ENCODE measurements at places on chromosomes 3 and 15. TPM values are rescaled to one million over a fixed set of nuclear protein-coding genes. Genes with fewer than 3 reads are reported as not detected.

- DNase-seq, result no peak
Measured at GRCh38 chr15:69346112-69346511, 47.4 kb downstream of the PAQR5 start.

DNA sequence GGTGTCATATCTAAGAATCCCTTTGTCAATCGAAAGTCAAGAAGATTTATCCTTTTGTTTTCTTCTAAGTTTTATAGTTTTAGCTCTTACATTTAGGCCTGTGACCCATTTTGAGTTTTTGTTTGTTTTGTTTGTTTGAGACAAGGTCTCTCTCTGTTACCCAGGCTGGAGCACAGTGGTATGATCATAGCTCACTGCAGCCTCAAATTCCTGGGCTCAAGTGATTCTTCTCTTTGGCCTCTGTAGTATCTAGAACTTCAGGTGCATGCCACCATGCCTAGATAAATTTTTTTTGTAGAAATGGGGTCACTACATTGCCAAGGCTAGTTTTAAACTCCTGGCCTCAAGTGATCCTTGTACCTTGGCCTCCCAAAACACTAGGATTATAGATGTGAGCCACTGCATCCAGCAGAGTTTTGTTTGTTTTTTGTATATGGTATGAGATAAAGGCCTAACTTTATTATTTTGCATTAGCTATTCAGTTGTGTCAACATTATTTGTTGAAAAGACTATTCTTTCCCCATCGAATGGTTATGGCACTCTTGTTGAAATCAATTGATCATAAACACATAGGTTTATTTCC is 5.8 kb upstream of the MYO5C start:
- DNase-seq, result no peak

DNA sequence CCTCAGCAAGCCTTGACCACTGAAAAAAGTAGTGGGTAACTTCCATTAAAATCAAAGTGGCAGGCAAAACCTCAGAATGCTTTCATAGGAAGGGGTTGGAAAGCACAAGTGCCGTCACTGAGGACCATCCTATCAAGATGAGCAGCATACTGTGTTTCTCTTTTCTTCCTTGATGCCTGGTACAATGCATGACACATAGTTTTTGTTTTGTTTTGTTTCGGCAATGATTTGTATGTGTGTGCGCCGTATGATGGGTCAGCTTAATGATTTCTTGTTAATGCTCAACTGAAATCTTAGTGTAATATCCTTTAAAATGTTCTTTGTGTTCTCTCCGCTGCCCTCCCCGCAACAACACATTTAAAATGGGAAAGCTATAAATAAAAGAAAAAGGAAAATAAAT is 476.4 kb upstream of the KCNMB2 start:
- no peak for DNase-seq

DNA sequence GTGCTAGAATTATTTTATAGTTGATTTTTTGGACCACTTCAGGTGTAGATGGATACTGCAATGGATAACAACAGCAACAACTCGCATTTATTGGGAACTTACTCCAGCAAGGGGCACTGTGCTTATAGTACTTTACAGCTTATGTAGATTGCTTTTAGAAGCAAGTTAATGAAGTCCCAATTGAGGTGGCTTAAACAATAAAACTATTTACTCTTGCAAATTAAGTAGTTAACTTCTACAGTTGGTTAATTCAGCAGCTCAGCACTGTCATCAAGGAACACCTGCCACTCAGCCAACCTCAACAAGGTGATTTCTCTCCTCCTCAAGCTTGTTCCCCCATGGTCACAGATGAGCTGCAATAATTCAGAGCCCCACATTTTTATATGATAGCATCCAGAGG is 124.1 kb downstream of the RASA2 start:
- DNase-seq, result no peak

GRCh38 chr3:125191256-125191655 is 21.3 kb downstream of the SLC12A8 start:
- no peak for DNase-seq

GRCh38 chr15:58840048-58840447 is 68.9 kb downstream of the MINDY2 start:
- no peak for DNase-seq

DNA sequence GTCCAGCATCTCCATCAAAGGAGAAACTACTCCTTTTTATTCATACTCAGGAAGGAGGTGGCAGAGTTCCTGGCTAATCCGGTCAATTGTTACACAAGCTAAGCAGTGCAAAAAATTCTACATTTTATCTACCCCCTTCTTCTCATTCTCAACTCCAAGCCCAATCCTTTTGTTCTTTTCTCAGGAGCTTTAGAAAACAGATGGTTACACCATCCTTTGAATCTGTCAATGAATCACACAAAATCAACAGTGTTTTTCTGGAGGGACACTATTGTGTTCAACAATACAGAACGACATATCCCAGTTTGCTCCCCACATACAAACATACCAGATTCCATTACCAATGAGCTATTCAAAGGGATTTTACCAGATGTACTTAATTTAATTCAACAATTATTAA is 362.1 kb downstream of the MAGI1 start:
- no peak for DNase-seq

DNA sequence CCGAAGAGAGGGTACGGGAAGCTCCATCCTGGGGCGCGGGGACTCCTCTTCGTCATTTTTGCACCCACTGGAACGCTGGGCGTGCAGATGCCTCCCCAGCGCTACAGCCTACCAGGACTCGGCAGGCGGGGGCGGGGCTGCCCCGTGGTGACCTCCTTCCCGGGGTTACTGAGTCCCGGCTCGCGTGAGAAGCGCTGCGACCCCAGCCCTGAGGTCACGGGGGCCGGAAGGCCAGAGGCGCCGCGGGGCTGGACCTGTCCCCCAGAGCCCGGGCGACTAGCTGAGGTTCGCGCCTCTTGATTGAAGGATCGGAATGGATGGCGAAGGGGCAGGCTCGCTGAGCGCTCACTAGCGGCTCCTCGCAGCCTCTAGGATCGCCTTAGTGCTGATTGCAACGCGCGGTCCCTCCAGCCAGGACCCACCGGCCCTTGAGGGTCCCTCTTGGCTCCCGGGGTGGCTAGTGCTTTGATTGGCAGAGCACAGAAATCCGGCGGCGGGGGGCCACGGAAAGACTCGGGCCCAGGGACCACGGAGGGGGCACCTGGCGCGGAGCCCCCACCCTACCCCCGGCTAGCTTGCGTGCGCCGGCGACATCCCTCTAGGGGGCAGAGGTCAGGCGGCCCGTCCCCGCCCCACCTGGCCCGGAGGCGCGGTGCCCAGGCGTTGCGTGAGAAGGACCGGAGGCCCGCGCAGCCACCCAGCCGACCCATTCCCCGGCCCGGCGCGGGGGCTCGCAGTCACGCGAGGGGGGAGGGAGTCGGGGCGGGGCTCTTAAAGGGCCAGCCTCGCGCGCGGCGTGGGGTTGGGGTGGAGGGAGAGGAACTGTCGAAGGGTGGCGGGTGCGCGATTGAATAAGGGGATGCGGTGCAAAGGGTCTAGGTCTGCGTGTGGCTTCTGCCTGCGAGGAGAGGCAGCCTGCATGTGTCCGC is 781 bp upstream of the CYP1A1 start:
- DNase-seq, result peak; percentile 81

DNA sequence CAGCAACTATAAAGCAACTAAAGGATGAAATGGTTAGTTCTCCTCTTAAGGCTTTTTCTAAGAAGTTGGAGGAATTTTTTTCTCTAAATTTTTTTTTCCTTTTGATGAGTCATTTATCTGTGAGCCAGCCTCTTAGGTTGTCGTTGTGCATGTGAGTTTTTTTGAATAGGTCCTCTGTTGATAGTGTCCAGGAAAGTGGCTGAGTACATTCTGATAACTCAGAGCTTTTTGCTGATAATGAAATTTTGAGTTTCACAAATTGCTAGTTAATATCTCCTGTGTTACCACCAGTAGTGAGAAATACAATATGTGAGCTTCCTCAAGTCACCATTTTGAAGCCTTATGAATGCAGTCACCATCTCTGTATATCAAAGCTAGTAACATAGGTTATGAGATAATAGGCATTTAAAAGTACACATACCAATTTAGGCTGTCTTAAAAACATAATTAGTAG is 7.1 kb upstream of the LXN start:
- no peak for DNase-seq

- no peak for DNase-seq
Measured at GRCh38 chr3:154791611-154792010, 288.5 kb upstream of the MME start.

- no peak for DNase-seq
Measured at GRCh38 chr3:188352196-188352927, 198.4 kb downstream of the LPP start.

DNA sequence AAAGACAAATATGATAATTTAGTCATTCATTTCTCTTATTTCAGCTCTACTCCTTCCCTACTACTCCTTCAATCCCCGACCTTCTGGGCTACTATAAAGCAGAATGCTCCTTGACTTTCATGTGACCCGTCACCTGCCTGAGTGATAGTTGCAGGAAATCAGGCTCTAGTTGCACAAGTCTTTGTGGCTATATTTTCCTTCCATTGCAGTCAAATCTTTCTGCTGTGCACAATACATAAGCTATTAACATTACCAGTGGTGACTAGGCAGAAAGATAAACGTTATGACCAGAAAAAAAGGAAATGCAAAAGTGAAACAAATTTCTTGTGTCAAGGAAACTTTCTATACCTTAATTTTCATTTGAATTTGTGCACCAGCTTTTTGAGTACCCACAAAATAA is 2.3 kb downstream of the SUCNR1 start:
- DNase-seq, result no peak

DNA sequence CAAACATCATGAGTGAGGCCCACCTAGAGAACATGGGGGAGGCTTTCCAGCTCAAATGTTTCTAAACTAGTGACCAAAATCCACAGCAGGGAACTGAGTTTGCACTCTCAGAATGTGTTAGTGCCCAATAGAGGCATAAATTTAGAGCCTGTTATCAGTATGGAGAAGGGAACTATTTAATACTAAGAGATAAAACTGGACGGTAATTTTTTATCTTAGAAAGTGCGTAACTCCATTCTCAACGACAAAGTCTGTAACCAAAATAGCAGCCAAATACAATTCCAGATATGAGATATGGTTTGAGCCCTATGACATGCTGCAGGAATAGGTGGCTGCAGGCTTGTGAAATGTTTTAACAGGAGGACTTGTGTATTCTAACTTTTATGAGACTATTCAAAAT is 3.5 kb downstream of the B3GALNT1 start:
- DNase-seq, result no peak

GRCh38 chr3:122577409-122578031 is at the start of gene PARP15:
TSS of gene PARP15 (plus strand) at chr3:122577650. CDS start at chr3:122577668, 18 bp downstream.
- DNase-seq, result peak; percentile 64

- DNase-seq, result no peak
Measured at GRCh38 chr3:105944721-105945120, 75.9 kb upstream of the CBLB start.

The APOD gene
- total RNA-seq, result not detected

The STRIT1 gene
- total RNA-seq, result not detected

The FSD2 gene
- not detected for total RNA-seq

The ZIC1 gene
- total RNA-seq, result not detected

The CD200R1 gene
- total RNA-seq, result 11.4 TPM

The RAB6B gene
- total RNA-seq, result 0.39 TPM
